ENCODE measurements at places on chromosomes 11 and 22. TPM values are rescaled to one million over a fixed set of nuclear protein-coding genes. Genes with fewer than 3 reads are reported as not detected.
A peak's percentile ranks its signal among the peaks of the same experiment; 100 is the strongest.

GRCh38 chr11:119441898-119442243 is 18.9 kb upstream of the THY1 start:
- no peak for DNase-seq

- no peak for DNase-seq
Measured at GRCh38 chr22:46750863-46751443, 11.5 kb upstream of the TBC1D22A start.

GRCh38 chr11:19628018-19628417 is 84.6 kb upstream of the NAV2 start:
- no peak for DNase-seq

GRCh38 chr22:35430897-35431322 is 31.0 kb downstream of the MCM5 start:
- peak; percentile 68 for DNase-seq

GRCh38 chr11:60841797-60842667 is at the start of gene CCDC86:
Gene CCDC86, plus strand, starts transcription at chr11:60842113. Its CDS starts 12 bp downstream, at chr11:60842125.
- peak; percentile 98 for DNase-seq

DNA sequence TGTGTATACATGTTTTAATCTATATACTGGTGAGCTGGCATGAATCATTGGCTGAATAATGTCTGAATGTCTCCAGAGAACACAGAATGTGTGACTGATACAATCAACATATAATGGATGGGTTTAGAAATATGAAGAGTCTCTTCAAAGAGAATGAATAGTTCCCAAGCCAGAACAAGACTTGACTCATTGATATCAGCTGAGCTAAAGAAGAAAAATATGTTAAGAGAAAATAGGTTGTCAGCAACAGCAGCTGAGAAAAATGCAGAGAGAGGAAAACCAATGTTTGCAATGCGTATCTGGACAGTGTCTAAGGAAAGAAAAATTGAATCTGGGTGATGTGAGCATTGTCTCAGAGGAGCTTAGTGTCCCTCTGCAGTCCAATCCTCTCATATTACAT is 1281.8 kb upstream of the TENM4 start:
- DNase-seq: no peak

- peak; percentile 52 for DNase-seq
Measured at GRCh38 chr22:49670456-49671330, 157.0 kb downstream of the BRD1 start.

DNA sequence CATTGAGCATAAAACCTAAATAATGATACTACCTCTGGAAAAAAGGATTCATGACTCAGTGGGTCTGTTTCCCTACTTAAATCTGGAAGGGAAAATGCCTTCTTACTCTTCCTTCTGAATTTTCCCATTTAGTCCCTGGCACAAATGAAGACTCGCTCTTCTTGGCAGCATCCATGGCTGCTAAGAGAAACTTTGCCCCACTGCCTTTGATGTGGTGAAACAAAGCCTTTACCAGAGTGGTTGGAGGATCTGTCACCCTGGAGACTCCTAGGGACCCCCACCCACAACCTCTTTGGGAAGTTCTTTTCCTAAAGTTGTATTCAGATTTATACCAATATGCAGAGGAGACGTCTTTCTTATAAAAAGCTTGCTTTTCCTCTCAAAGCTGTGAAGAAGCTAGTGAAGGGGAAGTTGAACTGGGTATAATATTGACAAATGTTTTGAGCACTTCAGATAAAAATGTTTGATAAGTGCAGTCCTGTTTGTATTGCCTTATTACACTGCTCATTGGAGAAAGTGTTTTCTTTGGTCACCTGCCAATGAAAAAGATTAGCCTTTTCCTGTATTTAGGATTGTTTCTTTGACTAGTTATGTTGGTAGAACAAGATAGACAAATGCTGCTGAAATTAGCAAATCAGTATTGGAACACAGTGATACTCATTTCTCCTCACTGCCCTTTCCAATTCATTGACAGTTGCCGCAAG is 77.3 kb downstream of the ARFGAP2 start:
- DNase-seq: no peak

GRCh38 chr22:44316393-44317122 is 3.8 kb upstream of the SHISAL1 start:
- DNase-seq: no peak

DNA sequence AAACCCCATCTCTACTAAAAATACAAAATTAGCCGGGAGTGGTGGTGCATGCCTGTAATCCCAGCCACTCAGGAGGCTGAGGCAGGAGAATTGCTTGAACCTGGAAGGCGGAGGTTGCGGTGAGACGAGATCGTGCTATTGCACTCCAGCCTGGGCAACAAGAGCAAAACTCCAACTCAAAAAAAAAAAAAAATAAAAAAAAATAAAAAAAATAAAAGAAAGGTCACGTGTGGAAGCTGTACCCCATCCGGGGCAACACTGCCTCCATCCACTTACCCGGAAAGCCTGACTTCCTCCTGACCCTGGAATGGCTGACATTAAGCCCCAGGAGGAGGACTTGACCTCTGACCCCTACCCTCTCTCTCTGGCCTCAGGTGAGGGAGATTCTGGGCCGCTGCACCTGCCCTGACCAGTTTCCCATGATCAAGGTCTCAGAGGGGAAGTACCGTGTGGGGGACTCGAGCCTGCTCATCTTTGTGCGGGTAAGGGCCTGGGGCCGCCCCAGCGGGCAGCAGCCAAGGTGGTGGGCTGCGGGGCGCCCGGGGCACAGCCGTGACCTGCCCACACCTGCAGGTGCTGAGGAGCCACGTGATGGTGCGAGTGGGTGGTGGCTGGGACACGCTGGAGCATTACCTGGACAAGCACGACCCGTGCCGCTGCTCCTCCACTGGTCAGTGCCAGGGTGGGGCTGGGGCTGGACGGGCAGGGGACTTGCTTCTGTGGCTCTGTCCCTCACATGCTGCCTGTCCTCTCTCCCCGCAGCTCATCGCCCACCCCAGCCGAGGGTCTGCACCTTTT is 3.8 kb downstream of the GAS2L1 start:
- DNase-seq: no peak

GRCh38 chr22:41524251-41524661 is 20.0 kb downstream of the POLR3H start:
- DNase-seq: no peak

- peak; percentile 90 for DNase-seq
Measured at GRCh38 chr11:72738199-72739141, 13.7 kb downstream of the ARAP1 start.

GRCh38 chr11:45930951-45931570 is 8.6 kb downstream of the LARGE2 start:
- DNase-seq: peak; percentile 35

DNA sequence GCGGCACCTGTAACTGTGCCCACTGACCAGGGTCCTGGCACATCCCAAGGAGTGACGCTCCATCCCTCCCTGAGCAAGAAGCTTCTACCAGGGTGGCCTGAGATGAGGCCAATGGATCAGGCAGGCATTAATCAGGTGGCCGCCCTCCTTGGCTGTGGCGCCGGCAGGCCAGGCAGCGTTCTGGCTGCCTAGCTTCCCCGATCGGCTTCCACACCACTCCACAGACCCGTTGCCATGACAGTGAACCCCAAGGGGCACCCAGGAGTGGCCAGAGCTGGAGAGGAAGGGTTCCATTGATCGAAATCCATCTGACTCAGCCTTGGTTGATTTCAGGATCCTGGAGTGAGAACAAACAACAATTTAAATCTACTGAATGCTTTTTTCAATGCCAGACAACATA is 20.5 kb downstream of the LRRC55 start:
- no peak for DNase-seq

GRCh38 chr11:103220133-103220532 is 110.9 kb downstream of the DYNC2H1 start:
- no peak for DNase-seq

- DNase-seq: peak; percentile 56
Measured at GRCh38 chr11:63813563-63814382, 517 bp downstream of the SPINDOC start.

GRCh38 chr11:11980200-11980599 is 28.2 kb downstream of the DKK3 start:
- DNase-seq: no peak

DNA sequence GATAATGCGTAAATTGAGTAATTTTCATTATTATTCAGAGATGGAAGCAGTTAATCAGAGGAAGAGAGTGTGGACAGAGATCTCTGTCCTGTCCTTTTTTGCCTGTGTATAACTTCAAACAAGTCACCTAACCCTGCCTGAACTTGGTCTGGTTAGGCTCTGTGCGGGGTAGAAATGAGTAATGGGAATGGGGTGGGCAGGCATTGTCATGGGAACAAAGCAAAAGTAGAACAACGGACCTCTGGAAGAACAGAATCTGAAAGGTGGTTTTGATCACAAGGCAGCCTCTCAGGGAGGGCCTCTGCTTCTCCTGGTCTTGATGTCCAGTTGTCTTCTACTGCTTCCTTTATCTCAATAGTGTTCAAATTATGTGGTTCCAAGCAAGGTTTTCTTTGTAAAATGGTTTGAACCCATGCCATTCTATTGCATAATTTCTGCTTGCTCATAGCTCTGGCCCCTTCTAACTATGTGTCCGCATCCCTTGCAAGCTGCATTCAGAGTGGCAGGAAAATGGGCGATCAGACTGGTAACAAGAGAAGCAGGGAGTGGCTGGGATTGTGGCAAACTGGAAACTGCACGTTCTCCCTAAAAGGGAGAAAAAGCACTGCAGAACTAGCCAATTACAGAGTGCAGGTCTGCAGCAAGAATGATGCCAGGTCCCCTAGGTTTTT is 76.1 kb downstream of the PRR5L start:
- DNase-seq: no peak

GRCh38 chr11:30774496-30775232 is 188.5 kb upstream of the MPPED2 start:
- no peak for DNase-seq

GRCh38 chr11:46480166-46480726 is 88.7 kb upstream of the CHRM4 start:
- DNase-seq: no peak

DNA sequence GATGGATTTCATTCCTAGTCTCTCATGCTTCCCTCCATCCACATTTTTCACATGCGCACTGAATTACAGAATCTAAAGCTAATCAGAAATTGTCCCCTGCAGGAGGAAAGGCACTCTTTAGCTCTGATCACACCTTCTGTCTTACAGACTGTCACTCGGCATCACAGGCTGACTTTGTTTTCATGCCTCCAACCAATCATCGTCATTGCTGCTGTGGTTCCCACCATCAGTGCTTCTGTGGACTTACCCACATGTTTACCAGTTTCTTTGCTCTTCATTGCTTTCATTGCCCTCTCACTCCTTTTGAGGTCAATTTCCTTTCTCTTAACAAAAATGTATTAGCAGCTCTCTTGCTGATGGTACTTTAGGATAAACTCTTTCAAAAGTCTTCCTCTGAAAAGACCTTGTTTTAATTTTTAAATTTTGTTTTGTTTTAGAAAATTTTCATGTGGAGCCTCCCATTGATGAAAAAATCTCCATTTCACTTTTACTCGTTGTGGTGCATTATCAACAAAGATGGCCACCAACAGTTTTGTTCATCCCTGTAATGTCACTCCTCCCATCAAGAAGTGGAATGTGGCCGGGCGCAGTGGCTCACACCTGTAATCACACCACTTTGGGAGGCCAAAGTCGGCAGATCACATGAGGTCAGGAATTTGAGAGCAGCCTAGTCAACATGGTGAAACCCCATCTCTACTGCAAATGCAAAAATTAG is 20.2 kb upstream of the TREH start:
- DNase-seq: no peak

- peak; percentile 9 for DNase-seq
Measured at GRCh38 chr11:108496643-108497256, 1.4 kb downstream of the POGLUT3 start.

- DNase-seq: no peak
Measured at GRCh38 chr11:76836613-76837291, 24.0 kb upstream of the ACER3 start.

GRCh38 chr11:10373929-10374328 is 69.1 kb downstream of the ADM start:
- DNase-seq: no peak

- DNase-seq: no peak
Measured at GRCh38 chr11:119723243-119723951, 5.6 kb downstream of the NECTIN1 start.

- no peak for DNase-seq
Measured at GRCh38 chr11:63996512-63996911, 10.3 kb downstream of the OTUB1 start.

GRCh38 chr11:61667684-61668305 is 12.4 kb upstream of the DAGLA start:
- DNase-seq: no peak

The MAJIN gene
- 0.71 TPM for total RNA-seq

The ISX gene
- not detected for total RNA-seq

The TPBGL gene
- total RNA-seq: not detected

The NUMA1 gene
- 300 TPM for total RNA-seq

The P2RY6 gene
- not detected for total RNA-seq

The CRYBB2 gene
- not detected for total RNA-seq

The ARFGAP3 gene
- 33.2 TPM for total RNA-seq

The ROBO4 gene
- total RNA-seq: not detected

The PAK1 gene
- total RNA-seq: 18.6 TPM

The LMO2 gene
- 6.2 TPM for total RNA-seq

The MS4A3 gene
- total RNA-seq: not detected

The LRRC74B gene
- total RNA-seq: 0.17 TPM

The SCN3B gene
- not detected for total RNA-seq

All from B cell (primary cell).